Tibial artery (tissue), 4 donors: ENCODE measurements at places on chromosomes 1 and 21.
A peak's percentile ranks its signal among the peaks of the same experiment; 100 is the strongest.

DNA sequence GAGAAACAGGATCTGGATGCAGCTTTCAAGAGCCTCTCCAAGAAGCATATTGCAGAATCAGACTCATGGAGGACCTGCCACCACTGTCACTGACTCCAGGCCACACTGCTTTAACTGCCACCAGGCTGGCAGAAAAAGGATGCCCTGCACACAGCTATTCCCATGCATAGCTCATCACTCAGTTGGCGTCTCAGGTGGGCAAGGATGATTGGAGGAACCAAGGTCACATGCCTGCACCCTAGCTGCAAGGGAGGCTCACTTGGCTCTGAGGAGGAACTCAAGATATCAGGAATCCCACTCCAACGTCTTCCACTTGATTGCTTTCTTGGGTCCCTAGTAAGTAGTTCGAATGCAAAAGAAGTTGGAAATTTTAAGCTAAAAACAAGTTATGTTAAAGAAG lies 19.6 kb upstream of the SPOCD1 start:
- no peak for DNase-seq

DNA sequence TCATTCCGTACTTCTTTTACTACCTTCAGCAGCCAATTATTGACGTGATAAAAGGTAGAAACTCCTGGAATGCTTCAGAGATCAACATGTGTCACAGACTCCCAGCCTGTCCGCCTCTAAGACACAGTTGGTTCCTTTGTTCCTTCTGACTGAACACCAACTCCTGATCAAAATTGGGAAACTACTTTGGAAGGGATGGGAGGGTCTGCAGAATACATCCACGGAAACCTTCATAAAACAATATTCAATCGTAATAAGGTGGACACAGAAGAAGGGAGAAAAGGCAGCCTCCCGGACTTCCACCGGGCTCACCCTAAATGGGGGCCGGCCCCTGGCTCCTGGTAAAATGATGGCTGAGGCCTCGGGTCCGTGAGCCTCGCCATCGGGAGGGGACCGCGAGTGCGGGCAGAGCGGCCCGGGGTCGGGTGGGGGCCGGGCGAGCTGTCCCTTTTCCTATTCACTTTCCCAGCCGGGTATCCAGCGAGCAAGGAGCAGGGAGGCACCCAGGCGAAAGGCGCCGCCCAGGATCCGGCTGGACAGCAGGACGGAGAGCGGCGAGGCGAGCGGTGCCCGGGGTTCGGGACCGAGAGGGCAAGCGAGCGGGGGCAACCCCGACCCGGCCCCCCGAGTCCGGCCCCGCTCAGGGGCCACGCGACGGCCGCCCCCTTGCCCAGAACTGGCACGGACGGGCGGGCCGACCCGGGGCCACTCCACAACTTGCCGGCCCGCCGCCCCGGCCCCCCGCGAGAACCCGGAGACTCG lies 805 bp downstream of the NRIP1 start:
- DNase-seq, result peak; percentile 73

- DNase-seq, result no peak
Measured at GRCh38 chr1:193322211-193322610, 135.8 kb upstream of the B3GALT2 start.

- no peak for DNase-seq
Measured at GRCh38 chr21:43806017-43806710, 16.8 kb downstream of the RRP1 start.

- DNase-seq, result no peak
Measured at GRCh38 chr21:25626757-25627156, 12.3 kb upstream of the JAM2 start.

- DNase-seq, result no peak
Measured at GRCh38 chr1:4599951-4600481, 54.4 kb upstream of the AJAP1 start.

DNA sequence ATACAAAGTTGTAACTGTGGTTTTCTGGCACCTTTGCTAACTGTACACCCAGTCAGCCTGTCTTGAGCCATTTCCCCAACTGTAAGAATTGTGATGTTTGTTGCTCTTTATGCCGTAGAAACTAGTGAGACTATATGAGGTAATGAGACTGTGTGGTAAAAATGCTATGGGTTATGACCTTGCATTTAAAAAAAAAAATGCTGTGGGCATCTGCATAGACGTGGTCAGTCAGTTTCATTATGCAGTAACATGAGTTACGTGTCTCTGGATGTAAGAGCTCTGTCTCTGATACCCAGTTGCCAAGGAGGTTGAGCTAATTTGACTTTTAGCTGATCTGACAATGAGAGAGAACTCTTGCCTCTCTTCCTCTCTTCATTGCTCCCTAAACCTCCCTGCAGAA lies 80.6 kb upstream of the LAMC2 start:
- no peak for DNase-seq

GRCh38 chr1:180177931-180178330 lies 23.3 kb downstream of the QSOX1 start:
- DNase-seq, result no peak

DNA sequence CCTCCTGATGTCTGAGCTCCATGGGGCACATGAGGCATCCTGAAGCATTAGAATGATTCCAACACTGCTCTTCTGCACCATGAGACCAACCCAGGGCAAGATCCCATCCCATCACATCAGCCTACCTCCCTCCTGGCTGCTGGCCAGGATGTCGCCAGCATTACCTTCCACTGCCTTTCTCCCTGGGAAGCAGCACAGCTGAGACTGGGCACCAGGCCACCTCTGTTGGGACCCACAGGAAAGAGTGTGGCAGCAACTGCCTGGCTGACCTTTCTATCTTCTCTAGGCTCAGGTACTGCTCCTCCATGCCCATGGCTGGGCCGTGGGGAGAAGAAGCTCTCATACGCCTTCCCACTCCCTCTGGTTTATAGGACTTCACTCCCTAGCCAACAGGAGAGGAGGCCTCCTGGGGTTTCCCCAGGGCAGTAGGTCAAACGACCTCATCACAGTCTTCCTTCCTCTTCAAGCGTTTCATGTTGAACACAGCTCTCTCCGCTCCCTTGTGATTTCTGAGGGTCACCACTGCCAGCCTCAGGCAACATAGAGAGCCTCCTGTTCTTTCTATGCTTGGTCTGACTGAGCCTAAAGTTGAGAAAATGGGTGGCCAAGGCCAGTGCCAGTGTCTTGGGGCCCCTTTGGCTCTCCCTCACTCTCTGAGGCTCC lies 11.1 kb upstream of the RASSF5 start:
- no peak for DNase-seq

DNA sequence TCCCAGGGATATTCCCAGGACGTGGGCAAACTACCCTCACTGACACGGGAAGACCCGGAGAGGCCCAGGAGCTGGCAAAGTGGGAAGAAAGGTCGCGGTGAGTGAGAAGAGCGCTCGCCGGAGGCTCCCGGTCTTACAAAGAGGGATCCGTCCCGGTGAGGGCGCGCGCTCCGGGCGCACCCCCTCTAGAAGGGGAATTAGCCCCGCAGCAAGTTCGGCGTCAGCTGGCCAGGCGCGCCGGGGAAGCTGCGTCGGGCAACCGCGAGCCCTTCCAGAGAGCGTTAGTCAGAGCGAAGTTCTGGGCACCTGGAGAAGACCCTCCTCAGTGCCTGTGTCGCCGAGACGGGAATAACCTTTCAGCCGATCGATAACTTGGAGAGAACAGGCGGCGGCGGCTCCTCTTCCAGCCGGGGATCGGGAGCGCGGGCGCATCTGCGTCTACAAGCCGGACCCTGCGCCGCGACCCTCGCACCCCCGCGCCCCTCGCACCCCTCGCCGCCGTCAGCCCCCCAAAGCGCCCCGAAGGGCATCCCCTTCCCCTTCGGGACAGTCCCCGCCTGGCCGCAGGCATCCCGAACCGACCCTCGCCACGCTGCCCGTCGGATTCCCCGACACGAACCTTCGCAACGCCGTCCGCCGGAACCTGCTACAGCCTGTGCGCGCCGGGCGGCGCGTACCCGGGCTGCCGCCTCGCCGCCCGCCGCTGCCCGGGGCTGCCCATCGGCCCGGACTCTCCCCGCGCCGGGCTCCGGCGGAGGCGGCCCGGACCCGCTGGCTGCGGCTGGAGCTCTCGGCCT lies 485 bp downstream of the SIPA1L2 start:
- DNase-seq, result peak; percentile 38

DNA sequence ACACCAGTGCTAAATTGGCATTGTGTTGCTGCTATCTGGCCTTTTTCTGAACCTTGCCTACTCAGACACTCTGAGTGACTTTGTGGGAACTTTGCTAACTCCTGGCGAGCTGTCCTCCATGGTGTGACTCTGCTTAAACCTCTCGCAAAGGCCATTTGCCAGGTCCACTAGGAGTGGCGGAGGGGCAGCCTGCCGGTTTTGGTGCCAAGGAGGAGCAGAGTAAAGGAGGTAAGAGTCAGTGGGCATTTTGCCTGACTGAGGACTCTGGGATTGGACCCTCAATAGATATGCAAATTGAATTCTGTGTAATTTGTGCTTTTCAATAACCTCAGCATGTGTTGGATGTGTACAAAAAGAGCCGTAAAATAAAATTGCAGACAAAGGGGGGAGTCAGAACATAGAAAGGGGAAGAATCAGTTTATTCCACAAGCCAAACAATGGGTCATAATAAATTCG lies 386.6 kb upstream of the NFIA start:
- DNase-seq, result no peak

GRCh38 chr1:223811634-223812101 lies 34.1 kb downstream of the TP53BP2 start:
- DNase-seq, result no peak

DNA sequence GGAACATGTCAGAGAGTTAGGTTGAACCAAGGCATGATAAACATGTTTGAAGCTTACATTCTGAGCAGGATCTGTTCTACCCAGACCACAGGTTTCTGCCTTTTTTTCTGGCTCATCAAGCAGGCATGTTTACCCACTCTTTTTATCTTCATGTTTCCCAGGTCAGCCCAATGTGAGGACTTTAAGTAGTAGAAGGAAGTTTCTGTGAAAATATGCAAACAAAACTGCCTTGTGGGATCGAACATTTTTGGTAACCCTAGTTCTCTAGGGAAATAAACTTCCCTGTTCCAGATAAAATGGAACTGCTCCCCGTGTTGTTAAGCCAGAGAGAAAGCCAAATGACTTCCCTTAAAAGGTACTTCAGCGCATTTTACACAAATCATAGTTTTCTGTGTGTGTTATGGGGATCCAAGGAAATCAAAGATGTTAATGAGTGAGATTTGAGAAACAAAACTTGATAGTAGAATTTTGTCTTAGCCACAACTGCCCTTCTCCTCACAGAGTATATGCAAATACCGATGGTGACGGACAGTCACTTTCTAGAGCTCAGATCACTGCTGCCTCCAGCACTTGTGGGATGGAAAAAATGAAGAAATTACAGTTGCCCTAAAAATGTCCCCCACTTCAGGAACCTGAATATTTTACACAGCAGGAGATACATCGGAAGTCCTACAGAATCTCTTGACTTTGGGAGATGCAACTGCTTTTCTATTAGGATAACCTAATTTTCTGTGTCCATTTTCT lies 765 bp upstream of the HIPK1 start:
- no peak for DNase-seq

DNA sequence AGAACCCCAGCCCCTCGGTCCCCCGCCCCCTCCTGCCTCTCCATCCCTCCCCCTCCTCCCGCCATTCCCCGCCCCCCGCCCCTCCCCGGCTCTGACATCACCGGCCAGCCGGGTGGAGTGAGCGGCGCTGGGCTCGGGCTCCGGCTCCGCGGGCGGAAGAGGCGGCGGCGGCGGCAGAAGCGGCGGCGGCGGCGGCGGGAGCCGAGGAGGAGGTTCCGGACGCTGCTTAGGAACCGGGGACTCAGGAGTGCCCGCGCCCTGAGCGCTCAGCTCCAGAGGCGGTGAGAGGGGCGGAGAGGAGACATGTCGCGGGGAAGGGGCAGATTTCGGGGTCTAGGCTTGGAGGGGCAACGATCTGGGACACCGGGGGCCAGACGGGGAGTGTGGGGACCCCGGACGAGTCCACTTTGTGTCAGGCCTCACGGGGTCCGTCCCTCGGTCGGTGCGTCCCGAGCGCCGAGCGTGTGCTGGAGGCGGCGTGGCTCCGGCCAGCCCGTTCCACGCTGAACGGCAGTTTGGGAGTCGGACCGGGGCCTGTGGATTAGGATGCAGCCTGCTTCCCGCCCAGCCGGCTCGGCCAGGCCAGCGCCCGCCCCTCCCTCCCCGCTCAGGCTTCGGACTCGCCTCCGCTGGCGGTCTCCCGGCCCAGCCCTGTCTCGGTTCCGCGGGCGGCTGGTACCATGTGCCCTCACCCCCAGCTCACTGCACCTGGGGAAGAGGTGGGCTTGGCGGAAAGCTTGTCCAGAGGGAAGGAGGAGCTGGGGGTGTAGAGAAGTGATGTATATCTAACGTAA lies at the start of gene PEA15:
Gene PEA15, plus strand, starts transcription at position 143 of the 794 bp plus-strand sequence. CDS start 6,161 bp downstream, outside the sequence.
- peak; percentile 69 for DNase-seq

- no peak for DNase-seq
Measured at GRCh38 chr1:83509301-83509781, 489.6 kb downstream of the TTLL7 start.

GRCh38 chr1:91065337-91065736 lies 43.5 kb upstream of the ZNF644 start:
- DNase-seq, result no peak

GRCh38 chr1:36367798-36368197 lies 17.9 kb downstream of the STK40 start:
- DNase-seq, result no peak

DNA sequence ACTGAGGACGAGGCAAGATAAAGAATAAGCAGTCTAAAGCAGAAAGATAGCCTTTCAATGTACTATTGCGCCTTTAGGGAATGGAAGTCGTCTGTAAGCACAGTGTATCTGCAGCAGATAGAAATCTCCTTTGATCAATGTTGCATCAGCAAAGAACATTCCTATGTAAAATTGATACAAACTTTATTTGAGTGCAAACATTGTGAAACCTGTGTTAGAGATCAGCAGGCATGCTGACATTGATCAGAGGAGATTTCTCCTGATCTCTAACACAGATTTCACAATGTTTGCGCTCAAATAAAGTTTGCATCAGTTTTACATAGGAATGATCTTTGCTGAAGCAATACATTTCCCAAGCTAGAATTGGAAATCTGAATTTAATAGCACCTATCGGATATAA lies 1446.8 kb downstream of the MRPL39 start:
- no peak for DNase-seq

GRCh38 chr1:243287652-243288051 lies 31.8 kb downstream of the SDCCAG8 start:
- no peak for DNase-seq

GRCh38 chr1:245577191-245578157 lies 422.7 kb downstream of the KIF26B start:
- no peak for DNase-seq

- DNase-seq, result no peak
Measured at GRCh38 chr1:38076038-38076437, 29.4 kb upstream of the POU3F1 start.
